ENCODE measurements at places on chromosomes 5 and 9.

- no peak for DNase-seq
Observed at GRCh38 chr9:124137009-124137943, 120.5 kb upstream of the NEK6 start.

DNA sequence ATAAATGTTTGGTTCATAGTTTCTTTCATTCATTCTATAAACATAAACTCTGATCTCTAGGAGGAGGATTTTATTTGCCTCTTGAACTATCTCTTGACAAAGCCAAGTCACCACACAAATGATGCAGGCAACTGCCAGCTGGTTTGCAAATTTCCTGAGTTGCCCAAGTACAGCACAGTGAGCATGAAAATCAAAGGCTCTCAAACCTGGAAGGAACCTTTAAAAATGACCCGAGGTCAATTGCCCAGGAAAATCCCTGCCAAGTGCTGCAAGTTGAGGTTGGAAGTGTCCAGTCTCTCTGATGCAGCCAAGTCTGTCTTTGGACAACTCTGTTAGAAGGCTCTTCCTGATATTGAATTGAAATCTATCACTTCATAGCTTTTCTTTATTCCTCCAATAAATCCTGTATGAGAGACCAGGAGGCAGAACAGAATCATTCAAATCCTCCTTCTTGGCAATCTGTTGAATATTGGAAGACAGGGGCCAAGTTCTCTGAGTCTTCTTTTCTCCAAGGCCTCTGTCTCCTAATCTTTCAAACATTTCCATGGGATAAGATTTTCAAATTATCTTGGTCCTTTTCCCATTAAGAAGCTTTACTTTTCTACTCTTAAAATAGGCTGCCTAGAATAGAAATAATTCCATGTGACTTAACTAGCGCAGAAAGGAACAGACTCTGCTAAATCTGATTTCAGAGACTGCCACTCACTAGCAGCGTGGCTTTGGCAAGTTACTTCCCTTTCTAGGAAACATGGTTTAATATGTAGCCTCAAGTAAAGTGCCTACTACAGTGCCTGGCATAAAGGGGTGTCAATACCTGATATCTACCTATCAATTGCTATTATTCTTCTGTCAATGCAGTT is 159.2 kb downstream of the SNX18 start:
- no peak for DNase-seq

- no peak for DNase-seq
Observed at GRCh38 chr9:117008876-117009275, 321.8 kb downstream of the TRIM32 start.

DNA sequence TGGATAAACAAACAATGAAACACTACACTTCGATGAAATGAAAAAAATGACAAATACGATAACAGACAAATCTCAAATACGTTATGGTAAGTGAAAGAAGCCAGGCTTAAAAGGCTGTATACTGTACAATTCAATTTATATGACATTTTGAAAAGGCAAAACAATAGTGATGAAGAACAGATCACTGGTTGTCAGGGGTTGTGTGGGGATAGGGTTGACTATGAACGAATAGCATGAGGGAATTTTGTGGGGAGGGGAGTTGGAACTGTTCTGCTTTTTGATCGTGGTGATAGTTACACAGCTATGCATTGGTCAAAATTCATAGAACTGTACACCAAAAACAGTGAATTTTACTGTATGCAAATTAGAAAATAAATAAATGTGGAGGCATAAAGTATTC is 7.8 kb upstream of the FER start:
- DNase-seq: no peak

- DNase-seq: no peak
Observed at GRCh38 chr5:143147902-143148301, 255.6 kb downstream of the NR3C1 start.

DNA sequence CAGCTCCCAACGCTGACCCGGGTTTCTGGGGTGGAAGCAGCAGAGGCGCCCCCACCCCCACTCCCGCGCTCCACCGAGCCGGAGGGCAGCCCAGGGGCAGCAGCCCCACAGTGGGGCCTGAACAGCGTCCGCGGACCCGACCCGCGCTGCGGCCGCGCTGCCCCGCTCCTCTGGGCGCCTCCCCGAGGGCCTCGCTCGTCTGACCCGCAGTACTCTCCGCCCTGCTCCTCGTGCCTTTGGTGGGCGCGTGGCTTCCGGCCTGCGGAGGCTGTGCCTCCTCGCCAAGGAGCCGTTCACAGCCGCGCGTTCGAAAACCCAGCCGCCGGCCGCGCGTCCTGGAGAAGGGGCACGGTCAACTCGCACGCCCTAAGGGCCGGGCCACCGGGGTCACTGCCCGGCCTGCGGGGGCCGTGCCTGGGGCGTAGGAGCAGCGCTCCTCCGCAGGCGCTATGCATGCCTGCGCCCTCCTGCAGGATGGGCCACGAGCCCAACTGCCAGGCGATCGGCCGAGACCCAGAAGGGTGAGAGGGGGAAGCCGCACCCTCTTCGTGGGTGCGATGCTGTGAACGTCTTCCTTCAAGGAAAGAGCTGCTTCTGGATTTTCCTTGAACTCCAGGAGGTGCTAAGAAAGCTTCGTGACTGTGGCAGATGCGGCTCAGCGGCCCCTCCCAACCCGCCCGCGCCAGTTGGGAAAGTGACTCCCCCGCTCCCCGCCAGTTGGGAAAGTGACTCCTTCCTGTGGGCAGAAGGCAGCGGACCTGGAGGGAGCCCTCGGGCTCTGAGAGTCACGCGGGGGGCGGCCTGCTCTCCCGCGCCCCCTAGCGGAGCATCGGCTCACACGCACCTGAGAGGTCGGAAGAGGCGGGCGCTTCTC is 82.7 kb downstream of the HSD17B3 start:
- peak; percentile 22 for DNase-seq

DNA sequence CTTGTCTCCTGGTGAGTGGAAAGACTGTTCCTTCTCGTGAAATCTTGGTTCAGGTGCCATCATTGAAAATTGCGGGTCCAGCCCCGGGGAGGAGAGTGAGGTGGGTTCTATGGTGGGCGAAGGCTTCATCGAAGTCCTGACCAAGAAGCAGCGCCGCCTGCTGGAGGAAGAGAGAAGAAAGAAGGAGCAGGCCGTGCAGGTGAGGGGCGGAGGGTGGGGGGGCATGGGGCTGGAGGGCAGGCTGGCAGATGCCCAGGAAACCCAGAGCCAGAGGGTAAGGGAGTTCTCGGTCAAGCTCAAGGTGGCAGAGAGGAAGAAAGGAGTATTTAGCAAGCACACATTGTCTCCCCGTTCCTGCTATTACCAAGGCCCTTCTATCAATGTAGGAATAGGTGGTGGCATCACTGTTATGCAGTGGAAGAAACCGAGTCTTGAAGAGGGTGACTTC is 24.3 kb upstream of the POMT1 start:
- DNase-seq: peak; percentile 44

DNA sequence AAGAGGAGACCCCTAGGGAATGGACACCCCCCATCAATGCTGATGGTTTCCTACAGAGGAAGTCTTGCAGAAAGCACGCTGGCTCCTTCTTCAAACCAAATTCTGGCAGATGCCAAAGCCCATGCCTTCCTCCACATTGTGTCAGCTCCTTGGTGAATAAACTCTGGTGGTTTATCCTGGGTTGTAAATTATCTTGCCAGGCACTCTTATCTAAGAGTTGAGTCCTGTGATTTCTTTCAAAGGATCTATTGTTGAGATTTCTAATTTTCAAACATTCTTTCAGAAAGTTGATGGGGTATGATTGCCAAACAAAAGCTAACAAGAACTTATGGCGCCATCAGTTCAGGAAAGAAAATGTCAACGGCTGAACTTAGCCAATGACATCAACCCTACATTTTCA is 160.4 kb downstream of the NSG2 start:
- DNase-seq: no peak

- no peak for DNase-seq
Observed at GRCh38 chr5:1765141-1765879, 34.3 kb downstream of the MRPL36 start.

DNA sequence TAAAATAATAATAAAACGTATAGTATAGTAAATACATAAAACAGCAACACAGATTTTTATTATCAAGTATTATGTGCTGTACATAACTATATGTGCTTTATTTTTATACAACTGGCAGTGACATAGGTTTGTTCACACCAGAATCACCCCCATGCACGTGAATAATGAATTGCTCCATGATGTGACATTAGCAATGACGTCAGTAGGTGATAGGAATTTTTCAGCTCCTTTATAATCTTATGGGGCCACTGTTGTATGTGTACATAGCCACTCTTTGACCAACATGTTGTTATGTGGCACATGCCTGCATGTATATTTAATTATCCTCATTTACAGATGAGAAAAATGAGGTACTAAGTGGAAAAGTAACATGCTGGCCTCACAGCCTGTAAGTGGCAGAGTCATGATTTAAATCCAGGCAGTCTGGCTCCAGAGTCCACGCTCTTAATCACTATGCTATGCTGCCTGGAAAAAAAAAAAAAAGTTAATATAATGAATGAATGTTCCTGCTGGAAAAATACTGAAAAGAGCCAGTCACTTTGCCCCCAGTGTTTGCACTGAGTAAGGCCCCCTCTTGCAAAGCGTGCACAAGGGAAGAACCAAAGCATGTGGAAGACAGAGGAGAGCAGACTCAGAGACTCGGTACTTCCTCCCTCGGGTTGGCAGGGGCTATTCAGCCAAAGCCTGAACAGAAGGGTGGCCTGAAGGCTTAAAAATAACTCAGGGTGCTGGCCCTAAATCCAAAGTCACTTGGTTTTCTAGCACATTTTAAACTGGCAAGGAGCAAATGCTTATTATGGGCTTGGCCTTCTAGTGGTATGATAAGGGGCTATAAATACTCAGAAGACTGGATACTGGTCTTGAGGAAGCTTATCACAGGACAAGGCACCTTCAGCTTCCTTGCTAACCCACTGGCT is 206.8 kb downstream of the GLIS3 start:
- no peak for DNase-seq

- DNase-seq: no peak
Observed at GRCh38 chr9:19378647-19379046, 1.4 kb downstream of the RPS6 start.

DNA sequence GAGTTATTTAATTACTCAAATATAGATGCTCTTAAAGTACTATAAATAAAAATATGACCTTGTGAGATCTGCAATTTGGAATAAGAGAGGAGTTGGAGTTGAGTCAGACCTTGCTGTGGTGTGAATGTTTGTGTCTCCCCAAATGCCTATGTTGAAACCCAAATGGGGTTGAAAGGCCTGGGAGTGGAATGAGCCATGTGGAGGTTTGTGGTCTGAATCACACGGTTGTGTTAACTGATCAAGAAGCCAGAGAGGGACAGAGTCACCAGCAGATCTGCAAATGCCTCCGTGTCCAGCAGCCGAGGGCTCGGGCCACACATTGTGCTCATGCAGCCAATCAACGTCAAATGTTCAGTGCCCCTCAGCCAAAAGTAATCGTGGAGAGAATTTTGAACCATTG is 404.4 kb downstream of the ICE1 start:
- no peak for DNase-seq

- DNase-seq: peak; percentile 68
Observed at GRCh38 chr9:32968101-32969011, 33.1 kb downstream of the APTX start.

- peak; percentile 3 for DNase-seq
Observed at GRCh38 chr5:96381526-96381925, 51.5 kb downstream of the PCSK1 start.

DNA sequence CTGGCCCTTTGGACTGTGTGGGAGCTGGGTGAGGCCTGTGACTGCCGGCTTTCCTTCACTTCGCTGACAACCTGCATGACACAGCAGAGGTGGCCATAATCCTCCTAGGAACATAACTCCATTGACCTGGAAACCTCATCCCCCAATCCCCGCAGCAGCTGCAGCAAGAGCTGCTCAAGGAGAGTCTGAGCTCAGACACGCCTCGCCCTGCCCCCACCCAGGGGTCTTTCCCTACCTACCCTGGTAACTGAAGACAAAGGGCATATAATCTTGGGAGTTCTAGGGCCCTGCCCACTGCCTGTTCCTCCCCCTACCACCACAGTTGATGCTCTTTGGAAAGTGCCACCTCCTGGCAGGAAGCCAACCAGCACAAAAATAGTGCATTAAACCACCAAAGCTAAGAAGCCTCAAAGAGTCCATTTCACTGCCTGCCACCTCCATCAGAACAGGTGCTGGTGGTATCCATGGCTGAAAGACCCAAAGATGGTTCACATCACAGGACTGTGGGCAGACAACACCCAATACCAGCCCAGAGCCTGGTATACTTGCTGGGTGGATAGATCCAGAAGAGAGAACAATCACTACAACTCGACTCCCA is 18.4 kb downstream of the TRIM36 start:
- DNase-seq: no peak

DNA sequence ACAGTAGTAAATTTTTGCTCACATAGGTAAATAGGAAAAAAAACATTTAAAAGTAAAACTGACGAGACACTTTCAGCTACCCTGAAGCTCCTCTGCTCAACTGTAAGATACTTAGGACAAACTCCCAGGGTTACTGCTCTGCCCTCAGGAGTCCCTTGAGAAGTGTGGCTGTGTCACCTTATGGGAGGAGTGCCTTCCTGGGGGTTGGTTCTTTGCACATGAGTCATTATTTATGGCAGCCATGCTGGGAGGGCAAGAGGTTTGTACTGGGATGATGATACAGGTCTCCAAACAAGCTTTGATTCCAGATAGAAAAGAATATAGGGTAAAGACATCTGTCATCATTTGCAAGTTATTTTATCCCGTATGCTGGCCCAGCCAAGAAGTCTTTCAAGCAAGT is 45.9 kb downstream of the TTC1 start:
- DNase-seq: no peak

DNA sequence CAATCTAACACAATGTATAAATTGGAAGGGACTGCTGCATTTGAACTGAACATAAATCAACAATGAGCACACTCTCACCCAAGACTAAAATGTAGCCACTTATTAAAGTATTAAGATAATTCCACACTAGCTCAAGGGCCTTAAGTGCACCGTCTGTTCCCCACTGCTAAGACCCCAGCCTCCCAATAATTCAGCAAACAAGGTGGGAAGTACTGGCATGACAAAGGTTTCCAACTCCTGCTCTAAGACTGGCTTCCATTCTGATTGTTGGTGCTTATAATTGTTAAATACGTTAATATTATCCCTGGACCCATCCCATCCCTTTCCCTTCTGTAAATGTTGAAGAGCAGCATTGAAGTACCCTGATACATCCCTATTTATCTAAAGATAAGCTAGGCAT is 636.7 kb downstream of the NR2F1-AS1 start:
- no peak for DNase-seq

DNA sequence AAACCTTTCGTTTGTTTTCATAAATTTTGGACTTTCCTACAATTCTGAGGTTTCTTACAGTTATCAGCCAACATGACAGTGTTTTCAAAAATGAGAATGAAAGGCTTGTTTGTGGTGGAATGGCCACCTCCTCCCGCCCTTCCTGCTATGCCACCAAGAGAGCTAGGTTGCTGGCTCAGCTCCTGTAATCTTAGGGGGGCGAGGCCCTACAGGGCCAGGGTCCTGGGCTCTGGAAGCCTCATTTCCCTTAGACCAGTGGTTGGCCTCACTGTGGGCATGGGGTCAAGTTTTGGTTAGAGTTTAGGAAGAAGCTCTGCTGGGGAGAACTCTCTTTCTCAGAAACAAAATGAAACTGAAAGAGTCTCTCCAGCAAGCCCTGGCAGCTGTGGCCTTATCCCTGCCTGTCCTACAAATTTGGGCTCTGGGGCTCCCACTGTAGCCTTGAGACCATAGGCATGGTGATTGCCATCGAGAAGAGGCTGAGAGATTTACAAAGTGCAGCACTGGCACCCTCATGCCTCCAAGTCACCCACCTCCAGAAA is 66.2 kb downstream of the IRX1 start:
- DNase-seq: no peak

- no peak for DNase-seq
Observed at GRCh38 chr5:119410448-119411159, 41.7 kb upstream of the HSD17B4 start.
